ENCODE measurements at places on chromosomes 3 and 15.

DNA sequence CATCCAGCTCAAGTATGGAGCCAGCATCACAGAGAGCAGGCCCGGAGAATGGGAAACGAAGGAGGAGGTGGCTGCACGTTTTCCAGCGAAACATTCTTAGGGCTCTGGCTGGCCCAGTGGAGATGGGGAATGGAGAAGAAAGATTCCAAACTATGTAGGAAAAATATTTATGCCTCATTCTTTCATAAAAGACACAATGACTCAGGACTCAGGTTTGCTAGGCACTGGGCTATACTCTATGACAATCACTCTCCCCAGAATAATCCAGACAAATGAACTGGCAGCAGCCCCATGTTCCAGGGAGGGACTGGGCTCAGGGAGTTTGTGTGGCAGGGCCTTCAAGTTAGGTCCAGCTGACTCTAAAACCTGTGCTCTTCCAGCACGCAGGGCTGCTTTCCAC is 110.8 kb upstream of the RAD18 start:
- DNase-seq: no peak

DNA sequence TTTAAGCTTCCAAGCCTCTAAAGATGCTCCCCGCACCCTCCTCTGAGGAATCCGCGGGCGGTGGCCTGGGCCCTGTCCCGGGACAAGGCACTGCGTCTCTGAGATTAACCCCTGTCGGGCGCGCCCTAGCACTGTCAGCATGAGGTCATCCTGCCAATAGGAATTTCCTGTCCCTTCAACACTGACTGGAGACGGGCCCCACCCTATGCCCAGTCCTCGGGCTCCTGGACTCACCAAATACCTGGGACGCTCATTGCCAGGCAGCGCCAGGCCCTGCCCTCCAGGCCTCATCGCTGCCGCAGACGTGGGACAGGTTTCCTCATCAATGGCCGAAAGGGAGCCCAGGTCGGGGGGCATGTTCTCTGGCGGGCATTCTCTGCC is 67.6 kb upstream of the SH3GL3 start:
- no peak for DNase-seq

DNA sequence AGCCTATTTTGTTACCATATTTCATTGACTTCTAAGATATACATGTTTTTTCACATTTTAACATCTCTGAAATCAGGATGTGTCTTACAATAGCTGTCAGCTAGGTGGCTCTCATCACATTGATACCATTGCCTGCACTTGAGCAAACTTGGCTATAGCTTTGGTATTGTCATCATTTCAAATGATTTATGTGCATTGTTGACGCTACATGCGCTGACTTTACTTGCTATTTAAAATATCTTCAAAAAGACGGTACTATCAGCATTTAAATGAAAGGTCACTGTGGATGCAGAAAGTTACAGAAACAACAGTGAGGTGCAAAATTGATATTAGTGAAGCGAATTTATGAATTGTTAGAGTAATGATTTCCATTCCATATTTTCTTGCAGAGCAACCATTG is 54.0 kb upstream of the ABHD2 start:
- DNase-seq: no peak

GRCh38 chr3:16070707-16071106 is 103.8 kb upstream of the GALNT15 start:
- DNase-seq: no peak

DNA sequence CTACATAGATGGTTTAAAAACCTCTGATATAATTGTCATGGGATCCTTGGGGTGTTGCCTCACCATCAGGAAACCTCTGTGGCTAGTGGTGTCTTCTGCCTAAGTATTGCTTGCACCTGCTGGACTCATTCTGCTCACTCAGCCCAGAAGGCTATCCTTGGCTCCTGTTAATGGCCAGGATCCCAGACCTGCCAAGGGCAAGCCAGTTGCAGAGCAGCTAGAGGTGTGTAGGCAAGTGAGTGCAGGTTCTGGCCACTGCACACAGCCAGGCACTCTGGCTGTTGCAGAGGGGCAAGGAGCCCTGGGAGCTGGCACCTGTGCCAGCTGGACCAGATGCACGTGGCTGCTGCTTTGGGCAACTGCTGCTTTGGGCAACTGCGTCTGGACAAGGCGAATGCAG is 1125.8 kb downstream of the SI start:
- DNase-seq: no peak

Data from omental fat pad (tissue), 4 donors.